ENCODE measurements at places on chromosomes 12 and 14.
A peak's percentile ranks its signal among the peaks of the same experiment; 100 is the strongest.

- no peak for DNase-seq
Measured at GRCh38 chr14:72673179-72673578, 220.7 kb downstream of the DPF3 start.

- DNase-seq = no peak
Measured at GRCh38 chr12:50981319-50982239, 29.2 kb downstream of the HIGD1C start.

- DNase-seq = peak; percentile 42
Measured at GRCh38 chr14:74508292-74508731, 14.7 kb downstream of the ISCA2 start.

DNA sequence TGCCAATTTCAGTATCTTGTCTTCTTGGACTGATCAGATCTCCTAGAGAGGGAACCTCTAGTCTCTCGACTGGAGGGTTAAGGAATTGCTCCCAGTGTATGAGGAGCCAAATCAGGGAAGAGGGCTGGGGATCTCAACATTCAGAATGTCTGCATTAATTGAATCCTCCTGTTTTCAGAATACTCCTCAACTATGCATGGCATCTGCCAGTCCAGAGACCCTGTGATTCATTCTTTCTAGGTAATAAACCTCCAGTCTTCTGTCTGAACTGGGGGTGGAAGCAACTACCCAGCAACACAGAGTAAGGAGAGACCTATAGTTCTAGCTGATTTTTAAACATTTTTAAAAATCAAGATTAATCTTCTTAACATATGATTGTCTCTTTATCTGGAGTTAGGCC is 92.7 kb downstream of the AKAP6 start:
- no peak for DNase-seq

- DNase-seq = no peak
Measured at GRCh38 chr14:24941719-24942118, 108.2 kb downstream of the STXBP6 start.

DNA sequence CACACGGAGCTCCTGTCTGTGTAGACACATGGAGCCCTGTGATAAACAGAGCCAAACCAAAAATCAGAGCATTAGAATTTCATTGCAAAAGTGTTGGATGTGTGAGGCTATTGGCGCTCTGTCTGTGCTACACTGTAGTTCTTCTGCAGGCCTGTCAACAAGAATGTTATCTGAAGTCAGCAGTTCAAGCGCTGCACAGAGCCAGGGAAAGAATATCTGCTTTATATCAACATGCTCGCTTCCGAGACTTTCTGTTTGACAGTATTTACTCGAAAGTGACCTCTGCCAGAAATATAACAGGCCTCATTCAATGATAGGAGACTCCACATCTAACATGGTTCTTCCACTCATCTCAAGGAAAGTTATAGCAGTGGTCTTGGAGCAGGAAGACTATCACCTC is 118.3 kb downstream of the CCER1 start:
- no peak for DNase-seq

GRCh38 chr14:68962681-68963080 is 16.4 kb downstream of the ACTN1 start:
- DNase-seq = no peak

GRCh38 chr12:52969828-52970569 is 21.1 kb downstream of the KRT18 start:
- DNase-seq = no peak

DNA sequence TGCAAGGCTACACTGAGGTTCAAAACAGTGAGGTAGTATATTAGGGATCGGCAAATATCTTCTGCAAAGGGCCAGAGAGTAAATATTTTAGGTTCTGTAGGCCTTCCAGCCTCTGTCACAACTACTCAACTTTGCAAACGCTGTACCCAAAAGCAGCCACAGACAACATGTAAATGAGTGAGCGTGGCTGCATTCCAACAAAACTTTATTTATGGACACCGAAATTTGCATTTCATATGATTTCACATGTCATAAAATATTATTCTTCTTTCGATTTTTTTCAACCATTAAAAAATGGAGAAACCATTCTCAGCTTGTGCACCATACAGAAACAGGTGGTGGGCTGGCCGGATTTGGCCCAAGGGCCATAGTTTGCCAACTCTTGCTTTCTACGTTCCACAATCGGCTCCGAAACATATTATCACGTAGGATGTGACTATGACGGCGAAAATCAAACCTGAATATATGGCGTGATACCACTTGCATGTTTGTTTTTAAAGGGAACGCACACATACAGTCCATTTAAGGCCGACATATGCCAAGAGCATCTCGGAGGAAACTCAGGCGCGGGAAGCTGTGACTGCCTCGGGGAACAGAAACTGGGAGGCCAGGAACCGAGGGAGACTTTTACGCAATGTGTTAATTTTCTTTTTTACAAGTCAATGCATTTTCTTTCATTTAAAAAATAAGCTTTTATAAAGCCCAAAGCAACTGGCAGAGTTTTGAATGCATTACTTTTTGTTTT is 7.1 kb downstream of the NCOR2 start:
- no peak for DNase-seq

- no peak for DNase-seq
Measured at GRCh38 chr14:100610511-100611217, 23.4 kb upstream of the BEGAIN start.

DNA sequence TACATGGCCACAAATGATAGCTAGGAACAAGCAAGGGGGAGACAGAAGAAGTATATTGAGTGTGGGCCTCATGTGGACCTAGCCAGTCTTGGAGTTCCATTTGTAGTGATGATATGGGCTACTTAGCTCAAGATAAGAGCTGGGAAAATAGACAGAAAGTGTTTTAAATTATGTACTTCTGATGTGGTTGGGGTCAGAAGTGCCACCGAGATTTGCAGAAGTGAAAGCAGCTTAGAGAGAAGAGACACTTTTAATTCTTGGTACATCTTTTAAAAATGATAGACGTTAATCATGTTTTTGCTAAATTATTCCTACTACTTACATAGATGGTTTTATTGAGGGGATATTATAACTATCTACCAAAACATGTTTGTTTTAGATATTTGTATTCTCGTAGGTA is 198.3 kb upstream of the PDZRN4 start:
- no peak for DNase-seq

GRCh38 chr14:76486251-76486743 is 110.4 kb downstream of the ESRRB start:
- DNase-seq = peak; percentile 64
